DMS 273 treated with DMSO at 0.1 percent for 48 hours (cell line): ENCODE measurements at places on chromosomes 5 and 9.

- no peak for DNase-seq
Observed at GRCh38 chr5:15620501-15620900, 120.5 kb downstream of the FBXL7 start.

DNA sequence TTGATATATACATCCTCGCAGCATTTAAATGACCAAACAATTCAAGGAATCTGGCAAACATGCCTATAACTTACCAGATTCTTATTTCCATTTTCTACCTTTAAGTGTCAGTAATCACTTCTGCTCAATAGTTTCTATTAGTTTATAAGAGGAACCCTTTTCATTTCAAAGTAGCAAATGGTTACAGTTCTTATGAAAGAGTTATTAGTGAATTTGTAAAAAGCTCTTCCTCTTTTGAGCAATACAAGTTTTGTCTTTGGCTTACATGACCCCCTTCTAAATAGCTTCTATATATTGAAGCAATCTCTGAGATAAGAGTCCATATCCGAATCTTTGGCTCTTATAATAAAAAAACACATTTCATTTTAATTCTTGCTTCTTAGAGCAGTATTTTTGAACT is 42.0 kb downstream of the ELL2 start:
- DNase-seq: no peak

- DNase-seq: peak; percentile 17
Observed at GRCh38 chr9:89052470-89053097, 61.3 kb downstream of the S1PR3 start.

GRCh38 chr5:38669361-38669880 is 113.0 kb upstream of the LIFR start:
- DNase-seq: no peak

DNA sequence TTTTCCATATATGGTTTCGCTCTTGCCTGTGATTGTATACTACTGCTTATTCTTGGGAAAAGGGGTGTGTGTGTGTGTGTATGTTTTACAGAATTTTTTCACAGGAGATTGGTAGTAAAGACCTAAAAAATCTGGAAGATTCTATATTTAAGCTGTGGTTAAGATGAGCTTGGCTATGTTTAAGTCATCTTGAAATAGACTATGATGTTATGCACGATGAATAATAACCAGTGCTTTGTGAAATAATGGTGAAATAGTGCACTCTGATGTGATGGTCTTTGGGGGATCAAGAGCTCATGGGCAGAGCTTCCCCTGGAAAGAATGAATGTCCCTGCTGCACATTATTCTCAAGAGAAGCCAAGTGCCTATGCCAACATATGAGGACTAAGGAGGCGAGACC is 301.0 kb downstream of the ACTL7B start:
- DNase-seq: no peak

DNA sequence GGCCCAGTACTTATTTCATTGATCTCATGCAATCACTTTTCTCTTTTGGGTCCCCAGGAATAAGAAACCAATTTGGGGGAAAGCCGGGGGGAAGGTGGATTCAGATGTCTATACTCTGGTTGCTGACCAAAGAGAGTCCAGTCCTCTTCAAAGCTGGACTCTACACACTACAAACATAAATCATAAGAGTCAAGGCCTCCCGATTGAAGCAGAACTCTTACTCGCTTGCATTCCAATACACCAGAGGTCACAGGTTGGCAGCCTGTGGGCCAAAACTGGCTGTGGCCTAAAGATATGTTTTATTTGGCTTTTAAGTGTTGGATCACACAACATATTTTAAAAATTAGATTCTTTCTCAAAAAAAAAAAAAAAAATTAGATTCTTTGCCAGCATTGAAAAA is 311.4 kb upstream of the MSX2 start:
- no peak for DNase-seq

DNA sequence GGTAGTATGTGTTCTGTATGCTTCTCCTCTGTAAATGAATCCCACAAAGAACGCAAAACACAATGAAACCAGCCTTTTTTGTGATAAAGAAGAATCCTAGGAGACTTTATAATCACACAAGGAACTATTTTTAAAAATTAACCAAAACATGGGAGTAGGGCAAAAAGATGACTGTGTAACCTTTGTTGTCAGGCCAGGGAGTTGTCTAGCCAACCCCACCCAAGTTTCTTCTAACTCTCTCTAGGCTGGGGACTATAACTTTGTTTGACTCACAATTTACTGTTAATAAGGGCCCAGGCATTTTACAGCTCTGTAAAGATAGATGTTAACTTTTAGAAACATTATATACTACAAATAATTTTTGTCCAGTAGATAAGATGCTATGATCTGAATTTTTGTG is 176.1 kb downstream of the ADAMTS12 start:
- DNase-seq: no peak

DNA sequence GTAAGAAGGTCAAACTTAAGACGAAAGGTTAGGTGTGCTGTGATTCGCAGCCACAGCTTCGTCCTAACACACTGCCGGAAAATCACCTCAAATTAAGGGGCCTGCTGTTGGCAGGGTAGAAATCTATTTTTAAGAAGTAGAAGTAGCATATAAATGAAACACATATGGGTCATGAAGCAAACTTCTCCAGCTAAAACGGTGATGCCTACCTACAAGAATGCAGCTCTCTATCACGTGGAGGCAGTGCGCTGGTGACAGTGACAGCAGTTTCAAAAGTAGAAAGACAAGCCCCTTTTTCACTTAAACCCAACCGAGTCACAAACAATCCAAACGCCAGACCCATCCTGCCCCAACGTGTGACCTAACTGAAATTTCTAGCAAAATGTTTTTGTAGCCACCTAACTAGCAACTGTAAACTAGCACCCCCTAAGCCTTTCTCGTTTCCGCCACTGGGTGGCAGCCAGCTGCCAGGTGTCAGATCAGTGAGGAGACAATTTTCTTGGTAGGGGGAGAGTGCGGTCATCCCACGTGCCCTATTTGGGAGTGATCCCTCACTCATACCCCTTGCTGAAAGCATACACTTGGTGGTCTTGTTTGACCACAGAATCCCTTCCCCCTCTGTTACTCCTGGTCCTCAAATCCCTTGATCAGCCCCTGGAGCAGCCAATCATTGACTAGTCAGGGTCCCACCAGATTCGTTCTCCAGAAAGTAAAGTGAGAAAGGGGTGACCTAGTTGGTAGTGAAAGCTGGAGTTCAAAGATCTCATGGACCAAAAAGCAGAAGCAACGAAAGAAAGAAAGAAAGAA is 71.8 kb upstream of the MAMDC2 start:
- DNase-seq: peak; percentile 6

DNA sequence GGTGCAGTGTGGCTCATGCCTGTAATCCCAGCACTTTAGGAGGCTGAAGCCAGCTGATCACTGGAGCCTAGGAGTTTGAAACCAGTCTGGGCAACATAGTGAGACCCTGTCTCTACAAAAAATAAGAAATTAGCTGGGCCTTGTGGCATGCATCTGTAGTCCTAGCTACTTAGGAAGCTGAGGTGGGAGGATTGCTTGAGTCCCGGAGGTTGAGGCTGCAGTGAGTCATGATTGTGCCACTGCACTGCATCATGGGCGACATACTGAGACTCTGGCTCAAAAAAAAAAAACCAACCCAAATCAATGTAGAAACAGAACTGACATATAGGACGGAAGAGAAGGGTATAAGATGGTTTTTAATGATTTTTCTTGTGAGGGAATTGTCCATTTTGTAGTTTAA is 27.7 kb downstream of the G3BP1 start:
- no peak for DNase-seq

GRCh38 chr9:14198841-14199455 is 115.0 kb downstream of the NFIB start:
- DNase-seq: peak; percentile 16

DNA sequence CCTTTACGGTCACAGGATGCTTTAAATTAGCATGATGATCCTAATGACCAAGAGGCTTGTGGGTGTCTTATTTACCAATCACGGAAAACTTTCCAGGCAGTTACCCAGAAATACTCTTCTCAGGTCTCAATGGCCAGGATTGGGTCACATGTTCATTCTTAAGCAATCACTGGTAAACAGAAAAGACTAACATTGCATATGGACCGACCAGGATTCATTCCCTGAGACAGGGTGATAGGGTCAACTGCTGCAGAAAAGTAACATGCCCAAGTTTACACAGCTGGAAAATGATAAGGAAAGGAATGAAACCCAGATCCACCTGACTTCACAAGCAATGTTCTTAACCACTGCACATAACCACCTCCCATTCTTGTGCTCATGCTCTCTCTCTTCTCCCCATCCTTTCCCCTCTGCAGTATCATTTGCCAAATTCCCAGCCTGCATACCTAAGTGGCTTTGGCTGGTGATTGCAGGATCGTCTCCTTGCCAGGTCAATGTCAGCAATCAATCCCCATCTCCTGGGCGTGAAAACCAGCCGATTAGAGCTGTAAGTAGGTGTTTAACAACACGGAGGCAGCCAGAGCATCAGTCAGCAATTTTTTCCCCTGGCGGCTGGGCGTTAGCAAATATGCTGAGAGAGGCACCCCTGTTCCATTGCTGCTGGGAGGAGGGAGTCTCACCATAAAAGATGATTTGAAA is 219.4 kb downstream of the NMUR2 start:
- no peak for DNase-seq

DNA sequence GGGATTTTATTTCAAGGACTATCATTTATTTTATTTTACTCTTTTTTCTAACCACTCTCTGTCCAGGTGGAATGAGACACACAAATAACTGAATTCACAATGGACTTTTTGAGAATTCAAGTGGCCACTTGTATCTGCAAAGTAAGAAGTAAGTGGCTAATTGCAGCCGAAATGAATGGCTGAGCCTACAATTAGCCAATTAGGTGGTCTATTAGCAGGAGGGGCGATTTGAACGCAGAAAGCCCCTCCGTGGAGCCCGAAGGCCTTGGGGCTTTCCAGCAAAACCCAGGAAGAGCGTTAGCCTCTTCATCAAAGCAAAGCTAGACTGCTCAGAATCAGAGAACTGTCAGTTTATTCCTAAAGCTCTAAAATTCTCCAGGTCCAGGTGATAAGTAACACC is 176.9 kb downstream of the EBF1 start:
- DNase-seq: no peak

DNA sequence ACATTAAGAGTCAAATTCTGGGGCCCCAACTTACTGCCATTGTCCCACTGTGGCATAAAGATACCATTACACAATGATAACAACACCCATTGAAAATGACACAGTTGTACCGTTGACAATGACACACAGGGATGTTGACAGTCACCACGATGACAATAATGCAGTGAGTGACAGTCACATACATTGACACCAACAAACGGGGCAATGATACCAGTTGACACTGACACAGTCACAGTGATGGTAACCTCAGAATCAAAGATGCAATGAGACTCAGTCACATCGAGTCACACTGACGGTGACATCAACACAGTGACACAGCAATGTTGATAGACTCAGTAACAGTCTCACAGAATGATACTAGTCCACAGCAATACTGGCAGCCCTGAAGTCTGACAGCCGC is 16.9 kb downstream of the CNTFR start:
- no peak for DNase-seq

DNA sequence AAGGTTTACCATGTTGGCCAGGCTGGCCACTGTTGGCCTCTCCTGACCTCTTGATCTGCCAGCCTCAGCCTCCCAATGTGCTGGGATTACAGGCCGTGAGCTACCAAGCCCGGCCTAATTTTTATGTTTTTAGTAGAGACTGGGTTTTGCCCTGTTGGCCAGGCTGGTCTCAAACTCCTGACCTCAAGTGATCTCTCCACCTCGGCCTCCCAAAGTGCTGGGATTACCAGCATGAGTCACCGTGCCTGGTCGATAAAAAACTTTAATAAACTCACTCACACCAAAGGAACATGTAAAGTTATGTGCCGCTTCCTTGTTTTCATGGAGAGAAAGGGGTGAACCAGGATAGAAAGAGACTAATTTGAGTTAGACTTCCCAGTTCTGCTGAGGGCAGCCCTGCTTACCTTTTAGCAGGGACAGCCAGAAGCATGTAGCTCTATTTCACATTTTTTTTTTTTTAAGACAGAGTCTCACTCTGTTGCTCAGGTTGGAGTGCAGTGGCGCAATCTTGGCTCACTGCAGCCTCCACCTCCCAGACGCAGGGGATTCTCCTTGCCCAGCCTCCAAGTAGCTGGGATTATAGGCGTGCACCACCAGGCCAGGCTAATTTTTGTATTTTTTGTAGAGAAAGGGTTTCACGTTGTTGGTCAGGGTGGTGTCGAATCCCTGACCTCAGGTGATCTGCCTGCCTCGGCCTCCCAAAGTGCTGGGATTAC is 11.4 kb upstream of the HAUS6 start:
- no peak for DNase-seq

- no peak for DNase-seq
Observed at GRCh38 chr5:140222416-140222815, 47.4 kb downstream of the CYSTM1 start.

DNA sequence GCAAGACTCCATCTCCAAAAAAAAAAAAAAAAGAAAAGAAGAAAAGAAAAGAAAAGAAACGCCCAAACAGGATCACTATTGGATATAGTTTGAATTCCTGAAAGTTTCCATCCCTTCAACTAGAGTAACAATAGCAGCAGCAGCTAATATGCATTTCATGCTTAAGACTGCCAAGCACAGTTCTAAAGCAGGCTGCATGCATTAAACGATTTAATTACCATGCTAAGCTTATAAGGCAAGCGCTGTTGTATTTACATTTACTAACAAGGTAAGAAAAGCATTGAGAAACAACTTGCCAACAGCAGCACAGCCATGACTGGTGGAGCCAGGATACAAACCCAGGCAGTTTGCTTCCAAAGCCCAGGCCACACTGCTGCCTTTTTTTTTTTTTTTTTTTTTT is 13.0 kb downstream of the TBC1D2 start:
- no peak for DNase-seq

DNA sequence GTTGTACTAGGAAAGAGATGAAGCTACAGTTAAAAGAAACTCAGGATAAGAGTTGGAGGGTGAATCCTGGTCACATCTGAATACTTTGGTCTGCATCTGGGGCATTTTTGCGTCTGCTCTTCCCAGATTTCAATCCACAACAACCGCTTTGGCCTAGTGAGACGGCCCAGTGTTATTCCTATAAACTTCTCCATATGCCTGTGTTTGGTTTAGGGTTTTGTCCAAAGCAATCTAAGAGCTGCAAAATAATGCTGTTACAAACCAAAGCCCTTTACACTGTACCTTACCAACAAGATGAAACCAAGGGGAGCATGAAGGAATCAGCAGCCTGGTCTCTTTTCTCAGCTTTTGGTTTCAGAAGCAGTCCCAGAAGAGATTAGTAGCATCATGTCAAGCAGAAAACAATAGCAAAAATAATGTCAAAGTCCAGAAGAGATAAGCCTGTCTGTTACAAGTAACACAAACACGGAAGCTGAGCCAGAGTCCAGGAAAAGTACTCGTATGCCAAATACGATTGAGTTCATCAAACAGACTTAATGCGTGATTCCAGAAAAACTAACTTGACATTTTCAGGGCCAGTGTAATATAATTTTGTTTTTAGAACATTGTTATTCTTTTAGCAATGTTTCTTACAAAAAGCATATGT is 379.9 kb upstream of the ACO1 start:
- DNase-seq: no peak
